ENCODE measurements at places on chromosomes 3 and 15.
A peak's percentile ranks its signal among the peaks of the same experiment; 100 is the strongest.

GRCh38 chr3:43764471-43764870 lies 73.7 kb downstream of the ABHD5 start:
- DNase-seq = no peak

- peak; percentile 87 for DNase-seq
Measured at GRCh38 chr3:172065967-172066762, 26.8 kb downstream of the FNDC3B start.

GRCh38 chr15:96342406-96343112 lies 12.1 kb downstream of the NR2F2 start:
- peak; percentile 35 for DNase-seq

DNA sequence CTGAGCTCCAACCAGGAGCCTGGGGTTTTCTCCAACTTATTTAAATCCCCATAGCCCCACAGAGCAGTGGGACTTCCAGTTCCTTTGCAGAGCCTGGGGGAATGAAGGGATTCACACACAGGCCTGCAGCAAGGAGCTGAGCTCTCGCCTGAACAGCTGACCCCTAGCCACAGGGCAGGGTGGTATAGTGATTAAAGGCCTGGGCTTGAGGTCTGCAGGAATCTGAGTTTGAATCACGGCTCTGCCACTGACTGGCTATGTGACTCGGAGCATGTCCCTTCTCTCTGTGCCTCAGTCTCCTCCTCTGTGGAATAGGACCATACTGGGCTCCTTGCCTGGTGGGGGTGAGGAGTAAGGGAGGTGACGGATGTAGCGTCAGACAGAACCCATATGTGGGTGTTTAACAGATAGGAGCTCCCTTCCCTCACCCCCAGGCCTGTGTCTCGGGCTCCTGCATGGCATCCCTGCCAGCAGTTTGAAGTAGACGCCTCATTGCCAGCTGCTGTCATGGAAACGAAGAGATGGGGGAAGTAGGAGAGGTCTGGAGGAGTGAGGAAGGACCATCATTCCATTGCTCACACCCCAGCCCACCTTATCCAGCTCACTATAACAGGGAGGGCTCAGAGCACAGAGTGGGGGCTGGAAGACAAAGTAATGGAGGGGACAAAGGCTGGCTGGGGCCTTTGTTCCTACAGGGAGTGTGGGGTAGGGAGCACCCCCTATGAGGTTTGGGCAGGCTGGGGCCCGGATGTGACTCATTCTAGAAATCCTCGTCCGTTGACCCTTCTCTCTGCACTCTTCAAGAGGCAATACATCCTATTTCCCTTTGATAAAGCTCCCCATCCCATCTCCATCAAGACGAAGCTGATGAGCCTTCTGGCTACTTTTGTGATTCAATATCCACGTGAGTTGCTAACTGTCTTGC lies 14.8 kb downstream of the HRH1 start:
- DNase-seq = peak; percentile 42

DNA sequence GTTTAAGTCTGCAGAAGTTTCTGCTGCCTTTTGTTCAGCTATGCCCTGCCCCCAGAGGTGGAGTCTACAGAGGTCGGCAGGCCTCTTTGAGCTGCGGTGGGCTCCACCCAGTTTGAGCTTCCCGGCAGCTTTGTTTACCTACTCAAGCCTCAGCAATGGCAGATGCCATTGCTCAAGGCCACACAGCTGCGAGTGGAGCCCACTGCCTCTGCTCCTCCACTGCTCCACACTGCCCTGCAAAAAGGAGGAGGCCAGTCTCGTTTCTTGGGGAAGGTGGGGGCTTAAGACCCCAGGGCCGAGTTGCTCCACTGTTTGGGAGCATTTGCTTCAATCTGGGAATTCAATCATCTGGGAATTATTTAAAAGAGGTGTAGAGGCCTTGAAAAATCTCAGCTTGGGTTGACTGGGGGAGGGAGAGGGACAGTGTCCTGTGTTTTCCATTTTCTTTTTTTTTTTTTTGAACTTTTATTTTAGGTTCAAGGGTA lies 144.6 kb upstream of the MEF2A start:
- peak; percentile 49 for DNase-seq

GRCh38 chr3:14405360-14406238 lies 3.2 kb downstream of the SLC6A6 start:
- no peak for DNase-seq

- DNase-seq = no peak
Measured at GRCh38 chr15:66614456-66614855, 48.7 kb upstream of the LCTL start.

- DNase-seq = no peak
Measured at GRCh38 chr3:109313061-109313460, 3.3 kb downstream of the DPPA2 start.
